ENCODE measurements at places on chromosomes 7 and 10.

DNA sequence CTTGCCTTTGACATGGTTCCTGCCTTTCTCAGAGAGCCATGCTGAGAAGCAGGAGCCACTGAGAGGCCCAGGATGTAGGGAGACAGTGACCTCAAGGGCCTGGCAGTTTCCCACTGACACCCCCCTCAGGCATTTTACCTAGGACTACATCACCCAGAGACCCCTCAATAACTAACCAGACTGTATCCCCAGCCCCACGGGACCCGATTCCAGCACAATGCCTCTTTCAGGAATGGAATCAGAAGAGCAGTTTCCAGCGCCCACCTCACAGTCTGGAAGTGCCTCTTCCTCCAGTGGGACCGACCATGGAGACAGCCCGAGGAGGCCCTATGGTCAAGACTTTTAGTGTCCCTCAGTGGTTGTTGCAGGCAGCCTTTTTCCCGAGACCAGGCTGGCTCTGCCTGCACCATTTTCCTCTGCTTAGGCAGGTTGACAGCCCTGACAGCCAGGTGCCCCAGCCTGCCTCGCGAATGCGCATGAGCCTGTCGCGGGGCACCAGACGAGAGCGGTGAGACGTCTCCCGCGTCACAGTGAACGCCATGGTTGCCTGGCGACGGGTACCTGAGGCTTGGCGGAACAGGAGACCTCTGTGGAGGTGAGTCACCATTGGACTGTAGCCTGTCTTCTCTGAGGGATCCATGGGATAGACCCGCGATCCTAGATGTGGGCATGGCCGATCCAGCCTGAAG, 28.4 kb upstream of the ZNF273 start:
- DNase-seq, result no peak

- DNase-seq, result no peak
Measured at GRCh38 chr7:20140291-20141001, 76.7 kb downstream of the MACC1 start.

DNA sequence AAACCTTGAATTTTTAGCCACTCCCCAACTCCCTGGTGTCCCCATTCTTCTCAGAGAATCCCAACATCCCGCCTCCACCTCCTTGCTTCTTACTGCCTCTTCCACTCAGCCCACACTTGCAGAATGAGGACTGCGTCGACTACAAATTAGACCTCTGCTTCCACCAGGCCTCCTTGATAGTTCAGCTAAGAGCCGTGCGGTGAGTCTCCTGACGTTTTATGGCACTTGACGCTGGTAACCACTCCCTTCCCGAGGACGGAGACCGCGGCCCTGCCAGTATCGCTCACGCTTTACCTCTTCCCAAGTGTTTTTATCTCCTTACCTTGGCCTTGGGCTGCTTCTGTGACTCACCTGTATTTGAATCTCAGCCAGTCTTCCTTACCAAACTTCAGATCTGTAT, 31.1 kb downstream of the RBM17 start:
- DNase-seq, result no peak

DNA sequence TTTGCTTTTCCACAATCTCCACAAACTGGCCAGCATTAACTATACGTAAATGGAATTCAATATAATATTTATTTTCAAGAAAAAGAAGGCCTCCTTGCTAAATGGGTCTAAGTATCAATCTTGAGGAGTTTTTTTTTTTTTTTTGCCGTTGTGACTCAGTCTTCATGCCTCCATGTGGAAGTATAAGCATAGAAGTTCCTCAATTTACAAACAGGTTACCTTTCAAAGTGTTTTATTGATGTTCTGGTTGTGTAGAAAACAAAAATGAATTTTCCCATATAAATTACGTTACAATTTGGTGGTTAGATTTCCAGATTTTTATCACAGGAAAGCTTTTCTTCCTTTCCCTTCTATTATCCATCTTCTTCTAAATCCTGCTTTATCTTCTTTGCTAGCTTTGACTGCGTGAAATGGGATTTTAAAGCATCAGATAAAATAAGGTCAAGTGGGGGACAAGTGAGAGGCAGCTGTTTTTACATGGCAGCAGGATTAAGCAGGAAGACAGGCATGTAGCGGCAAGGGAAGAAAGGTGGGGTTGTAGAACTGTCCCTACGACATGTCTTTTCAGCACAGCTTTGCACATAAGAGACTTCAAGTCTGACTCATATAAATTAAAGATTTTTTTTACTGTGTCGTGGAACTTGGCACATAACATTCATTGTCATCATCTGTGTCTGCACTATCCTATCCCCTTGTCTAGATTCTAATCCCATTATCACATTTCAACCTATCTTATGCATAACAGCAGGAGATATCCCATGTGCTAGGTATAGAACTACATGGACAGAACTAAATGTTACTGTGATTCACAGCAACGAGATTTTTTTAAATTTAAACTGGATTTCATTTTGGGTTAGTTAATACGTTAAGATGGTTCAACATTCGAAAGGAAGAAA, 135.3 kb upstream of the FAM3C start:
- no peak for DNase-seq

DNA sequence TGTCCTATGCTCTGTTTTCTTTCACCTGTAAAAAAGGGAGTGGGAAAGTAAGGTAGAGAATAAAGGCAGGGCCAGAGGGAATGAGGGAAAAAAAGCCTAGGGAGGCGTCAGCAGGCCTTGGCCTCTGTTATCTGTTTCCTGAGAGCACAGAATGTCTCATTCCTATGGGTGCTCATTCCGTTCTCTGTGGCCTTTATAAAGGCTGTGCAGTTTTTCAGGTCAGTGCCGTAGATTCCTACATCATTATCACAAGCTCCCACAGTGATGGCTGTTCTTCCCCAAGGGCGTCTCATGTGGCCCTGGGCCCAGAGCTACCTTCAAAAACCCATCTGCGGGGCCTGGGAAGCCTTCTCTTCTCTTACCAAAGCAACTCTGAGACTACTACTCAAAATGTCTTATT, 16.7 kb upstream of the AKR1B10 start:
- DNase-seq, result no peak

DNA sequence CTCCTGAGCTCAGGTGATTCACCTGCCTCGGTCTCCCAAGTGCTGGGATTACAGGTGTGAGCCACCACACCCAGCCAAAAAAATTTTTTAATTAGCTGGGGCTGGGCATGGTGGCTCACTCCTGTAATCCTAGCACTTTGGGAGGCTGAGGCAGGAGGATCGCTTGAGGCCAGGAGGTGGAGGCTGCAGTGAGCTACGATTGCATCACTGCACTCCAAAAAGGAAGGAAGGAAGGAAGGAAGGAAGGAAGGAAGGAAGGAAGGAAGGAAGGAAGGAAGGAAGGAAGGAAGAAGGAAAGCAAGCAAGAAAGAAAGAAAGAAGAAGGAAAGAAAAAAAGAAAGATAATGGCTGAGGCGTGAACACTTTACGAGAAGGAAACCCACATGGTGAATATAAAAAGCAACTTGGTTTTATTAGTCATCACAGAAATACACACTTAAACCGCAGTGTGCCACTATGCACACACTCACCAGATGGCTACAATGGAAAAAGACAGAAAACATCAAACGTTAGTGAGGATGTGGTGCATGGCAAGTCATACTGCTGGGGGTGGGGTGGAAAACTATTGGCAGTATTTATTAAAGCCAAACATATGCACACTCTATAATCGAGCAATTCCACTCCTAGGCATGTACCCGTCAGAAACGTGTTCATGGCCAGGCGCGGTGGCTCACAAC, 4.4 kb upstream of the CCL26 start:
- DNase-seq, result peak; percentile 60

DNA sequence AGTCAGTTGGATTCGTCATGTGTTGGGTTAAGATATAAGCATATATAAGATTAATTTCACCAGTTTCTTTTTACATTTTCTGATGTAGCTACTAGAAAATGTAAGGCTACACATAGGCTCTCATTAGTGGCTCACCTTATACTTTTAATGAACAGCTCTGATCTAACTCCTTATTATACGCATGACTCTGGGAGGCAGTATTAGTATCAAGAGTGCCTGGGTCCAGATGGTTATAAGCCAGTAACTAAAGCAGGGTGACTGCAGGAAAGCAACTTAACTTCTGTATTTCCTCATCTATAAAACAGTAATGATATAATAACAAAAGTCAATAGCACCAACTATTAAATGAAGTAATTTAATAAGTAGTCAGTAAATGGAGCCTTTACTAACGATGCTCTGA, 1.4 kb upstream of the ELMO1 start:
- no peak for DNase-seq

DNA sequence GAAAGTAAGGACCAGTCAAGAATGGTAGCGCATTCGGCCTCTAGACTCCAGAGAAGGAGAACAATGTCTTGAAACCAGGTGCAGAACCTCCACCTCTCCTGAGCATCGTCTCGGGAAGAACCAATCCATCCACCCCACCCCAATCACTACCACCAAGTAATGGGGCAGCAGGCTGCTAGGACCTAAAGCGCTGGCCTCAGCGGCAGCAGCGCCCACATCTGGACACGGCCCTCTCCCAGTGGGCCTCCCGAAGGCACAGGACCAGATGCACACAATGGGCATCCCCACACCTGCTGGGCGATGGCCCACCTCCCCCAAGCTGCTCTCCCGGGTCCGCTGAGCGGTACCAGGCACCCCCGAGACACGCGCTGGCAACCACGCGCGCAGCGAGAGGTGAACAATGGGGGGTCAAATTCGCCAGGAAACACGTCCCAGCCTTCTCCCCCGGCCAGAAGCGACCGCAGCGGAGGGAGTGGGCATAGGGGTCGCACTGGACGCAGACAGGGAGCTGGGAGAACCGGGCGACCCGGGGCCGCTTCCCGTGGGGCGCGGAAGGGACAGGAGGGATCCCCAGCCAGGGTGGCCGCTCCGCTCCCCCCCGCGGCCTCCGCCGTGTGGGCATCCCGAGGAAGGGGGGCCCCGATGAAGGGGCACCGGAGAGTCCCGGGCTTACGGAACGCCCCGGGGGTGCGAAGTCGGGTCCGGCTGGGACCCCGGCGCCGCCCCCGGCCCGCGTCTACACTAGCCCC, 506 bp downstream of the CTTNBP2 start:
- peak; percentile 38 for DNase-seq

- no peak for DNase-seq
Measured at GRCh38 chr10:99781734-99782429, 558 bp upstream of the ABCC2 start.

DNA sequence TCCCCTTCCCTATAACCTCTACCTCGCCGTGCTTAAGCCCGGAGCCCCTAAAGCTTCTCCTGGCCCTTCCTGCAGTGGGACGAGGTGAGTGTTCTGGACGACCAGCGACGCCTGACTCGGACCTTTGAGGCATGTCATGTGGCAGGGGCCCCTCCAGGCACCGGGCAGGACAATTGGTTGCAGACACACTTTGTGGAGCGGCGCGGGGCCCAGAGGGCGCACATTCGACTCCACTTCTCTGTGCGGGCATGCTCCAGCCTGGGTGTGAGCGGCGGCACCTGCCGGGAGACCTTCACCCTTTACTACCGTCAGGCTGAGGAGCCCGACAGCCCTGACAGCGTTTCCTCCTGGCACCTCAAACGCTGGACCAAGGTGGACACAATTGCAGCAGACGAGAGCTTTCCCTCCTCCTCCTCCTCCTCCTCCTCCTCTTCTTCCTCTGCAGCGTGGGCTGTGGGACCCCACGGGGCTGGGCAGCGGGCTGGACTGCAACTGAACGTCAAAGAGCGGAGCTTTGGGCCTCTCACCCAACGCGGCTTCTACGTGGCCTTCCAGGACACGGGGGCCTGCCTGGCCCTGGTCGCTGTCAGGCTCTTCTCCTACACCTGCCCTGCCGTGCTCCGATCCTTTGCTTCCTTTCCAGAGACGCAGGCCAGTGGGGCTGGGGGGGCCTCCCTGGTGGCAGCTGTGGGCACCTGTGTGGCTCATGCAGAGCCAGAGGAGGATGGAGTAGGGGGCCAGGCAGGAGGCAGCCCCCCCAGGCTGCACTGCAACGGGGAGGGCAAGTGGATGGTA, 9.2 kb downstream of the EPHB6 start:
- no peak for DNase-seq

DNA sequence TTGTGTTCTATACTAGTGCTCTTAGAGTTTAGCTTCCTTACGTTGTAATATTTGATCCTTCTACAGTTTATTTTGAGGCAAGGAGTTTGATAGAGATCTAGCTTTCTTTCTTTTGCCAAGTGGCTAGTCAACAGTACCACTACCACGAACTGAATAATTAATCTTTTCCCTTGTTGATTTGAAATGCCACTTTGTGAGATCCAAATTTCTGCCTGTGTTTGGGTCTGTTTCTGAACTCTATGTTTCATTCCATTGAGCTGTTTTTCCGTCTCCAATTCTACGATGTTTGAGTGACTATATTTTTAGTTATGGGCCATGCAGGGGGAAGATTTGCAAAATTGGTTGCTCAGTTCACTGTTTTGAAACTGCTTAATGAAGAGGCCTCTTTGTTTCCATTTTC, 134.7 kb downstream of the KIAA1217 start:
- DNase-seq, result no peak

GRCh38 chr7:99365318-99366141, 9.0 kb upstream of the ARPC1B start:
- peak; percentile 65 for DNase-seq

DNA sequence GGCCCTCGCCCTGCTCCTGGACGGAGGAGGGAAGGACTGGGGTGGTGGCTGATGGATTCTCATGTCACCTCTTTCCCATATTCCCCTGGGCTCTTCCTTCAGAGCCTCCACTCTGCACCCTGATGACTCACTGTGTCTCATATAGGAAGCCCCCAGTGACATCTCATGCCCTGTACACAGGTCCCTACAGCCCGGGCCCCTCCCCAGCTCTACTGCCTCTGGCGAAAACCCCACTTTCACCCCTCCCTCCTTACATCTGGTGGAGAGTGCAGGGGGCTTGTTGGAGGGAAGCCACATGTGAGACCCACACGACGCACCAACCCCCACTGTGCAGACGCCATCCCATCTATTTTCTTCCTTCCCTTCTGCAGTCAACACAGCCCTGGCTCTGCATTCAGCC, 72.8 kb upstream of the ZNF479 start:
- DNase-seq, result no peak

GRCh38 chr7:82757-83155, 109.6 kb upstream of the FAM20C start:
- no peak for DNase-seq

DNA sequence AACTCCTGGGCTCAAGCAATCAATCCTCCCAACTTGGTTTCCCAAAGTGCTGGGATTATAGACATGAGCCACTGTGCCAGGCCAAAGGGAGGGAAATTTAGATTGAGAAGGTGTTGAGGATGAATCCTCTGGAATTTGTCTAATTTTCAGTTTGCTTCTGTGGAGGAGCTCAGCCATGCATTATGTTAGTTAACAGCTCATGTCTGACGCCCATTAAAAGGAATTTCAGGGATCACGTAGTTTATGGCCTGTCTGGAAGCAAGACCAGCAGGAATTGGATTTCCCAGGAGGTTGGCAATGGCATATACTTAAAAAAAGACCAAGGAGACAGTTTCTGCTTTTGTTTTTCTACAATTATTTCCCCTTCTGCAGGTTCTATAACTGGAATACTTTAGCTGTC, 165.7 kb downstream of the OTUD1 start:
- no peak for DNase-seq

- no peak for DNase-seq
Measured at GRCh38 chr10:55786461-55787050, 574.5 kb downstream of the ZWINT start.

GRCh38 chr7:51239691-51240090, 76.9 kb downstream of the COBL start:
- DNase-seq, result no peak

DNA sequence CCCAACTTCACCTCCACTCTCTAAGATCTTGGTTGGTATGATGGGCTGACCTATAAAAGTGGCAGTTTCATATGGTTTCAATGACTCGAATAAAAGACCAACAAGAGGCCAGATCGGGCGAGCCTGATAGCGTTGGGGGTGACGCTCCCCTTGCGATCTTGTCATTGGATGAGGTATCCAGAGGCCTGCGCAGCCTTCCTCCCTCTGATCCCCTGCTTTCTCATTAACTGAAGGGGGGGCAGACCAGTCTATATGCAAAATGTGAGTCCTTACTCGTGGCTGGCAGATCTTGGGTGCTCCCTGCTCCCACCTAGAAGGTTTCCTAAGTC, 937 bp upstream of the COBL start:
- no peak for DNase-seq

Measured in KBM-7 (cell line).